ENCODE measurements at places on chromosomes 6 and 20. TPM values are rescaled to one million over a fixed set of nuclear protein-coding genes. Genes with fewer than 3 reads are reported as not detected.

Gene PSORS1C2
- not detected for total RNA-seq

Gene SIRPG
- 1.1 TPM for total RNA-seq

Gene CDYL
- total RNA-seq, result 56.8 TPM

Gene STX16
- 39.6 TPM for total RNA-seq

Gene USP49
- 2.9 TPM for total RNA-seq

Gene LY6G6C
- total RNA-seq, result not detected

Gene RAB23
- total RNA-seq, result 3.6 TPM

Gene SAPCD1
- 3.9 TPM for total RNA-seq

Gene FOXF2
- 3.0 TPM for total RNA-seq

Gene MRAP2
- total RNA-seq, result 8.5 TPM

Gene BNIP5
- 14.4 TPM for total RNA-seq

Gene NCOA7
- 39.2 TPM for total RNA-seq

Gene HDGFL1
- total RNA-seq, result not detected

Gene ASIP
- total RNA-seq, result not detected

Gene DLL1
- 26.6 TPM for total RNA-seq

Gene PCK1
- 328 TPM for total RNA-seq

Gene RGS17
- total RNA-seq, result 0.61 TPM

Gene NKAPL
- 0.47 TPM for total RNA-seq

Gene HTR1E
- total RNA-seq, result not detected

Gene ABHD16B
- not detected for total RNA-seq
